ENCODE measurements at places on chromosomes 3 and 15.

- no peak for DNase-seq
Observed at GRCh38 chr3:173403376-173403775, 5.8 kb downstream of the NLGN1 start.

DNA sequence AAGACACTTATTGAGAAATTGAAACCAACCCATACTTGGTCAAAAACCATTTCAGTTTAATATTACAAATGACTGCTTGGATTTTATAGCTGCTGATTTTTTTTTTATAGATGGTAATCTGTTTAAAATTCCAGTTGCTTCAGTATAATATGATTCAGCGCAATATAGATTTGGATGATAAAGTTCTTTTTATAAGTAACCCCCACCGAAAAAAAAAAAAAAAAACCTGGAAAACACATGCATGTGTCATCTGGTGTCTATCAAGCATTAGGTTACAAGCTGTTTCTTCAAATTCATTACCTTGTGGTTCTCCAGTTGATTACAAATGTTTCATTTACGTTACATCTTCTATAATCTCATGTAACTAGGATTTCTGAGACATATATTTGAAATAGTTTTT, 356.6 kb upstream of the ROBO2 start:
- DNase-seq: no peak

DNA sequence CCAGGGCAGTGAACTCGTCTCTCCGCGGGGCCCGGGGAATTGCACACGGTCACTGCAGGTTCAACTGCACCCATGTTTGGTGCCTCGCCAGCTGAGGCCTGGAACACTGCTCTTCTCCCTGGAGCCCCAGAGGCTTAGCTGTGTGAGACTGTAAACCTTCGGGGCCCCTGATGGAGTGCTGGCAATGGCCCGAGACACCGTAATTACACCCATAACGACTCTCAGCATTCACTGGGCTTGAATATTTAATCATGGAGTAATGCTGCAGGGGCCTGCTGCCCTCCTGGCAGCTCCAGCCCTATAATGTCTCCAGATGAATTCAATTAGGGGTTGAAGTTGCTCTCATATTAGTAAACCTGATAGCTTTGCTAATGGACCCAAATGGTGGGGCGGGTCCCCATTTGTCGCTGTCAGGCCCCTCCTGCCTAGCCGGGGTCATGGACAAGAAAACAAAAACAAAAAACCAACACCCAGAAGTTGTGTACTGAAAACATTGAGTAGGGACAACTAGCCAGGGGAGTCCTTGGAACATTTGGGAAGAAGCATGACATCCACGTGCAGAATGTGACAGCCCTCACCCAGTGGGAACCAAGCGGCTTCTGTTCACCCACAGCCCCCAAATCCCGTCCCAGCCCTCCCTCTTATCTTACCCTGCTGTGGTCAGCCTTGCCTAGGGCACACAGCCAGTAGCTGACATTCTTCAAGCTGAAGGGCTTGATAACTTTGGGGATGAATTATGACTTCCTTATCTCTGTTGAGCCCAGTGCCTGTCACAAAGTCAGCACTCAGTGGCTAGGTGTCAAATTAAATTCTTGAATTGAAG, 74.3 kb upstream of the SCN5A start:
- DNase-seq: no peak

DNA sequence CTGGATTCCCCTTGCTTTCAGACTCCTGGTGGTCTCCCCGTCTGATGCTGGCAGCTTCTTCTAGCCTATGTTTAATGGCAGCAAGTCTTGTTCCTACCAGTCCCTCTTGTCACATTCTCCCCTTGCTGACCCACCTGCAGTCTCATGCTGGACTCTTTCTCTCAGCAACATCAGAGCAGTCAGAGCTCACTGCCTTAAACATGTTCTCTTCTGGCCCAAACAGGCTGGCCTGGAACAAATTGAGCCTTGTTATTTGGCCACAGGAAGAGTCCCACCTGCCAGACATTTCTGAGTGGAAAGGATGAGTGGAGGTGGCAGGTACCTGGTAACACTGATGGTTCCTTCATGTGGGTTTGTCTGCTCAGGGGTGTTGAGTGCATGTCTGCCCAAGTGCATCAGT, 59.2 kb upstream of the APEH start:
- peak; percentile 13 for DNase-seq

DNA sequence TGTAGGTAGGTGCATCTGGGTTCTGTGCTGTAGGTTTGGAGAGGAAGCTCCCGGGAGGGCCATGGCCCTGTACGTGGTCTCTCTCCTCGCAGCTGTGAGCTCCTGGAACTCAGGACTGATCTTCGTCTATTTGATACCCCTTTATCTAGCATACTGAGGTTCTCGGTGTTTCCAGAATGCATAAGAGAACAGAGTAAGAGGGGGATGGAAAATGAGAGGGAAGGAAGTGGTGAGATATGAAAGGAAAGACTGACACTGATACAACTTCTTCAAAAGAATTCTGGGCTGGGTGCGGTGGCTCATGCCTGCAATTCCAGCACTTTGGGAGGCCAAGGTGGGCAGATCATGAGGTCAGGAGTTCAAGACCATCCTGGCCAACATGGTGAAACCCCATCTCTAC, 90.7 kb downstream of the CHRD start:
- DNase-seq: no peak

GRCh38 chr3:113695786-113696645, at the start of gene USF3:
Gene USF3, minus strand, starts transcription at chr3:113696642. Its CDS starts 21,764 bp downstream, at chr3:113674878.
- peak; percentile 84 for DNase-seq
